ENCODE measurements at places on chromosomes 12 and 14.

DNA sequence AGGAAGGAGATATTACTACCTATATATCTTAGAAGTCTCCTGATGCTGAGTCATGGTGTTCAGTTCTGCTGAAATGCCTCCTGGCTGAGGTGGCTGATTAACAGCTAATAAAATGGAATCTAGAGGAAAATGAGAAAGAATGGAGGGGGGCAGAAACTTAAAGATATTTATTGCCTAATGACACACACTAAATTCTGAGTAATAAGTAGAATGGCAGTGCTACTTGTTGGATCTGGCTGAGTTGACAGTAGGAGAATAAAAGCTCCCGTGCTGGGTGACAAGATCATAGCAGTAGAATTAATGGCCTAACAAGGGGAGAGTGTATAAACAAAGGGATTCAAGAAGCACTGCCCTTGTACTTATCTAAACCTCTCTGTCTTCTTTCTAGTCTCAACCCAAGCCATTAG is 137.5 kb downstream of the CNTN1 start:
- DNase-seq: no peak

- DNase-seq: no peak
These were observed 4.1 kb downstream of the SHMT2 start for GRCh38 chr12:57233357-57234232.

- no peak for DNase-seq
These were observed 16.8 kb upstream of the NFYB start for GRCh38 chr12:104154806-104155205.

DNA sequence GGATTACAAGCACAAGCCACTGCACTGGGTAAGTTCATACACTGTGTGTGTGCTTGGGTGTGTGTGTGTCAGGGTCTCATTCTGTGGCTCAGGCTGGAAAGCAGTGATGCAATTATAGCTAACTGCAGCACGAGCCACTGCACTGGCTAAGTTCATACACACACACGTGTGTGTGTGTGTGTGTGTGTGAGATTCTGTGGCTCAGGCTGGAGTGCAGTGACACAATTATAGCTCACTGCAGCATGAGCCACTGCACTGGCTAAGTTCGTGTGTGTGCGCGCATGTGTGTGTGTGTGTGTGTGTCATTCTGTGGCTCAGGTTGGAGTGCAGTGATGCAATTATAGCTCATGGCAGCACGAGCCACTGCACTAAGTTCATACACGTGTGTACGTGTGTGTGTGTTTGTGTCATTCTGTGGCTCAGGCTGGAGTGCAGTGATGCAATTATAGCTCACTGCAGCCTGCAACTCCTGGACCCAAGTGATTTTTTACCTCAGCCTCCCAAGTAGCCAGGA is 85.4 kb downstream of the HECTD1 start:
- no peak for DNase-seq

DNA sequence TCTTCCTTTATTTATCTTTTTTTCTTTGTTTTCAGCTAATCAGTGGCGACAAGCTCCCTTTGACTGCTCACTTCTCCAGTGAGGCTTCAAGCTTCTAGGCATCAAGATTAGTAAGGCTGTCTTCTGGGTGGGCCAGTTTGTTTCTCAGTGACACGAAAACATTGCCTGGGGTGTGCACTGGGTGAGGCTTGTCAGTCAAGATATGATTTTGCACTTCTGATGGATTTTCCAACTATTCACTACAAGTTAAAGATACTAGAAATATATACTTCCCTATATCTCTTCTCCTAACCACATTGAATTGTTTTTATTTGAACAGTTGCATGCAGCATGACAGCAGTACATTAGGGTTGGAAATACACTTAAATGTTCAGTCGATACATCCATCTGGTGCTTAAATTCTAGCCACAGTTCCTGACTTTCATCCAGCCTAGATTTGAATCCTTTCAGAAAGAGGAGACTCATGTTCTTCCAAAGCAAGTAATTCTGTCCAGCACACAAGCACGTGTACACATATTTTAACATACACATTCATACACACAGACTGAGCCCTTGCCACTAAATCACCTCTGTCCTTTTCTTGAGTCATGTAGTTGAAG is 275.6 kb upstream of the NOVA1 start:
- no peak for DNase-seq

DNA sequence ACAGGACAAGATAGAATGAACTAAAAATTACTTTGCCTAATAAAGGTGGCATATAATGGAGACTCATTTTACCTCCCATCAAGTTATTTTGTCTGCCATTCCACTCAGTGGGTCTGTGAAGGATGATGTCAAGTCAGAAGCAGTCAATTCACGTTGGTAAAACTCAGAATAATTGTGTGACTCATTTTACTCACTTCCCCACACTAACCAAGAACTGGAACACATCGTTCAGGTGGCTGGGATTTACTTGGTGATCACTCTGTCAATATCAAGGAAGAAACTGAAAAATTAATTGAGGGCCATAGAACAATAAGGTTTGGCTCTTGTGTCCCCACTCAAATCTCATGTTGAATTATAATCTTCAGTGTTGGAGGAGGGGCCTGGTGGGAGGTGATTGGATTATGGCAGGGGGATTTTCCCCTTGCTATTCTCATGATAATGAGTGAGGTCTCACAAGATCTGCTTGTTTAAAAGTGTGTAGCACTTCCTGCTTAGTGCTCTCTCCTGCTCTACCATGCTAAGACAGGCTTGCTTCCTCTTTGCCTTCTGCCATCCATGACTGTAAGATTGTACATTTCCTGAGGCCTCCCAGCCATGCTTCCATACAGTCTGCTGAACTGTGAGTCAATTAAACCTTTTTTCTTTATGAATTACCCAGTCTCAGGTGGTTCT is 35.7 kb upstream of the GTF2A1 start:
- DNase-seq: no peak

Measured in upper lobe of right lung (tissue), 1 donor.